ENCODE measurements at places on chromosomes 12 and 14.

GRCh38 chr12:52354200-52354599, 13.1 kb downstream of the KRT85 start:
- DNase-seq = no peak

GRCh38 chr14:33734387-33734786, 216.5 kb downstream of the EGLN3 start:
- DNase-seq = no peak

GRCh38 chr12:45363903-45364302, 148.0 kb downstream of the ANO6 start:
- DNase-seq = no peak

GRCh38 chr12:61860451-61860850, 399.8 kb upstream of the USP15 start:
- no peak for DNase-seq

- no peak for DNase-seq
These were observed 4.0 kb downstream of the ASCL4 start for GRCh38 chr12:107778383-107779025.

GRCh38 chr14:101835566-101835965, 74.1 kb downstream of the PPP2R5C start:
- no peak for DNase-seq

DNA sequence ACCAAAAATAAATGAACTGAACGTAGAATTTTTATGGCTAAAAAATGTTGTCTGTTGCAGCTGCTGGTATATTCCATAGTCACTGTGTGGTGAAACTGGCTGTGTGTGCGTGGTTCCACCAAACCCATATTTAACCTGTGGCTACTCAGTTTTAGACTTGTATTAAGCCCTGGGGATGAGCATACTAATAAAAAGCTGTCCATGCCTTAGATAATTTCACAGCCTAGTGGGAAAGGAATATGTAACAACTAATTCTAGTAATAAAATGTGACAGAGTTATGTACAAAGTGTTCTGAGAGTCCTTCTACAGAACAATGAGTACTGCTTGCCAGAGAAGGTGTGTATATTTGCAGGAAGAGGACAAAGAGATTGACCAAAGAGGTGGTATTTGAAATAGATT, 125.5 kb downstream of the TMTC3 start:
- DNase-seq = no peak

- peak; percentile 66 for DNase-seq
These were observed 1.4 kb downstream of the AKT1 start for GRCh38 chr14:104794099-104794498.

DNA sequence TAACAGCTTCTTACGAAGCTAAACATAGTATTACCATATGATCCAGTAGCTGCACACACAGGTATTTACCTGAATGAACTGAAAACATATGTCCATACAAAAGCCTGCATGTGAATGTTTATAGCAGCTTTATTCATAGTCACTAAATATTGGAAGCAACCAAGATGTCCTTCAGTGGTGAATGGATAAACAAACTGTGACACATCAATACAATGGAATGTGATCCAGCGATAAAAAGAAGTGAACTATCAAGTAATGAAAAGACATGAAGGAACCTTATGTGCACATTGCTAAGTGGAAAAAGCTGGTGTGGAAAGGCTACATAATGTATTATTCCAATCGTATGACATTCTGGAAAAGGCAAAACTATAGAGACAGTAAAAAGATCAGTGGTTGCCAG, 38.1 kb upstream of the JDP2 start:
- no peak for DNase-seq

GRCh38 chr12:60255044-60255443, 659.2 kb downstream of the SLC16A7 start:
- DNase-seq = no peak

DNA sequence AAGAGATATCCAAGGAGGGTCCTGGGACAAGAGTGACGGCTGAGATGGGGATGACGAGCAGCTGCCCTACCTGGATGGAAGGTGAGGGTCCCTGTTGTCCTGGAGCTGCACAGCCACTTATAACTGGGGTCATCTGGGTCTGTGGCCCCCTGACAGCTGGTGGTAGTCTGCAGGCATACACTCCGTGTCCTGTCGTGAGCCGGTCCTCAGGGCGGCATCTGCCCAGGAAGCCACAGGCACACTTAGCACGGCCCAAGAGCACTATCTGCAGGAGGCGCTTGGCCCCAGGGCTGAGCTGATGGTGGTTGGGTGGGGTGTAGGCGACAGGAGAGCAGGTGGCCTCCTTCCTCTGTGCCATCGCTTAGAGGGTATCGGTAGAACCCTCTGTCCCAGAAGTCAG, 248.1 kb downstream of the CACNA1C start:
- DNase-seq = no peak

- no peak for DNase-seq
These were observed 65.0 kb downstream of the CHST11 start for GRCh38 chr12:104521731-104522130.

DNA sequence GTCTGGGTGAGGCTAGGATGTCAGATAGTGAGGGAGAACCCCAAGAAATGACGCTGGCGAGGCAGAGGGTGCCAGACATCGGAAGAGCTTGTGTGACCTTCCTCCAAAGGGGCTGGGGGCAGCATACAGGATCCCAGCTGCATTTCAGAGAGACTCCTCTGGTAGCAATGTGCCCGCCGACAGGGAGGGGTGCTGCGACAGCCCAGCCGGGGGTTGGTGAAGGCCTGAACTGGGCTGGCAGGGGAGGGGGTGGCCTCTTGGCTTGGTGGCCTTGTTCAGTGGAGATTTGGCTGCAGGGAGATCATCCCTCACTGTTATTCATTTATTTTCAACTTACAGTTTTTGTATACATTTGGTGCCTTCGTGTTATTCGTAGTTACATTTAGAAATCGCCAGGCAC, 5.2 kb downstream of the TCHP start:
- no peak for DNase-seq

DNA sequence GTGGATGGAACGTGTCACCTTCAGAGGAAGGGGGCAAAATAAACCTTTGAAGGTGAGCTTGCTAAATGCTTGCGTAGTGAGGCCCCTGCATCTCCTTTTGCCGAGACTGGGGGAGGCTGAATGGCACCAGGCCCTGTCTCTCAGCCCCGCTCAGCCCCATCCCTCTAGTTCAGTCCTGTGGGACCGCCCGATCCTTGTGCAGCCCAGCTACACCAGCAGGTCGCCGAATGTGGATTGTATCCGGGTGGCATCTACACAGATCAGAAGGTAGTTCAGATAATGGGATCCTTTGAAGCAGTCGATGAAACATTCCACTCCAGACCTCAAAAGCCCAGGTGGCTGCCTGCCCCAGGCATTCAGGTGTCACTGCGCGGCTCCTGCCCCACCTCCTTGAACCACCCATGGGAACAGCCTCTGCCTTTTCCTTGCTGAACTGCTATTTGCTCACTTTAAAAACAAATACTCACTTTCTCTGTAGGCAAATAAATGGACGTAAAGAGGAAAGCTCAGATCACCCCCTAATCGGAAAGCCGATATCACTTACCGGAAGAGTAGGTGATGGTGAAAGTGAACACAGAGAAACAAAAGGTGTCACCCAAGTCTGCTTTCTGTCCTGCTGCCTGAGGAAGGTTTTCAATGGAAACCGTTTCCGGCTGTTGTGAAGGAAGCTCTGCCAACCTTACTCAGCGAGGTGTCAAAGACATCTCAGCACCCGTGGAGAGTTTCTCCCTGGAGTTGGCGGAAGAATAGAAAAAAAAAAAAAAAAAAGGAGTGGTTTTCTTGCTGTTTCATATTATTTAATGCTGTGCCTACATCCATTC, 100.3 kb upstream of the NCOR2 start:
- no peak for DNase-seq

- peak; percentile 23 for DNase-seq
These were observed 30.7 kb upstream of the ESR2 start for GRCh38 chr14:64324895-64325294.

DNA sequence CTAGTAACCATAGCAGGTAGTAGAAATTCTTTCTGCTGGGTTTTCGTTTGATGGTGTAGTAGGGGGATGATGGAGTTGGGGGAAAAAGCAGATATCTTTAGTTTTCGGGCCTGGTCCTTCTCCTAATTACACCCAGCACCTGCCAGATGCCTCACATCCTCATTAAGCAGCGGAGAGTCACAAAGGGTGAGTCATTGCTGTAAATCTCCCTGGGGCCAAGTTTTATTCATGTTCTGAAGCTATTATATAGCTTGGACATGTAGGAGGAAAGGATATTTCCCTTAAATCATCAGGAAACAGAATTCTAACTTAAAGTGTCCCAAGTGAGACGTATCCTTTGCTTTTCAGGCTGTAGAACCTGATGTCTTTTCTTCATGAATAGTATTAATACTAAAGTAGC, 4.9 kb upstream of the NECAP1 start:
- peak; percentile 72 for DNase-seq

DNA sequence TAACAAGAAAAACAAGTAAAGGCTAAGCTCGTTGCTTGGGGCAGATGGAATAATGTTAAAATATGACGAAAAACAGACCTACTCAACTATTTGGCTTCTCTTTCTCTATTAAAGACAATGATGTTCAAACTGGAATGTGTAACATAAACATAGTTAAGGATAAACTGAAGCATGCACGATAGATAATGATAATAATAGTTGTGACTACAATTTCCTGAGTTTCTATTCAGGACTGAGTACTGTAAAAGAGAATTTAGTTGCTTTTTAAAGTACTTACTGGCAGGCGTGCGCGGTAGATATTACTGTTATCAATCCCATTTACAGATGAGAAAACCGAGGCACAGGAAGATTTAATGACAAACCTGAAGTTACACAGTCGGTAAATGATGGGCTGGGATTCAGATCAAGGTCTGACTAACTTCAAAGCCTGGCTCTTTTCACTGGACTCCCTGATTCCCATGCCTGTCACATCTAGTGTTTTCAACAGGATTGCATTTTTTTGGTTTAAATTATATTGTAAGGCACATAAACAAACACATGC, 103.0 kb downstream of the CRADD start:
- no peak for DNase-seq

GRCh38 chr12:1127021-1127420, 136.0 kb downstream of the ERC1 start:
- DNase-seq = no peak

GRCh38 chr14:46147452-46147851, 504.1 kb downstream of the RPL10L start:
- DNase-seq = no peak

GRCh38 chr12:63238892-63239291, 87.9 kb upstream of the AVPR1A start:
- DNase-seq = no peak

DNA sequence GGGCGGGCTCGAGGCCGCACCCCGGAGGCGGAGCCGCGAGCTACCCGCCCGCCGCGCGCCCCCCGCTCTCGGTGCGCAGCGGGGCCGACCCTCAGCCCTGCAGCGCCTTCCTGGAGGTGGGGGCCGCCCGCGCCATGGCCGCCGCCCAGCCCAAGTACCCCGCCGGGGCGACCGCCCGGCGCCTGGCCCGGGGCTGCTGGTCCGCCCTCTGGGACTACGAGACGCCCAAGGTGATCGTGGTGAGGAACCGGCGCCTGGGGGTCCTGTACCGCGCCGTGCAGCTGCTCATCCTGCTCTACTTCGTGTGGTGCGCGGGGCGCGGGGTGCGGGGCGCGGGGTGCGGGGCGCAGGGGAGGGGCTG, at the start of gene P2RX2:
TSS of gene P2RX2 (plus strand) at position 94 of the 361 bp plus-strand sequence. CDS start at position 135, 41 bp downstream.
- DNase-seq = no peak

DNA sequence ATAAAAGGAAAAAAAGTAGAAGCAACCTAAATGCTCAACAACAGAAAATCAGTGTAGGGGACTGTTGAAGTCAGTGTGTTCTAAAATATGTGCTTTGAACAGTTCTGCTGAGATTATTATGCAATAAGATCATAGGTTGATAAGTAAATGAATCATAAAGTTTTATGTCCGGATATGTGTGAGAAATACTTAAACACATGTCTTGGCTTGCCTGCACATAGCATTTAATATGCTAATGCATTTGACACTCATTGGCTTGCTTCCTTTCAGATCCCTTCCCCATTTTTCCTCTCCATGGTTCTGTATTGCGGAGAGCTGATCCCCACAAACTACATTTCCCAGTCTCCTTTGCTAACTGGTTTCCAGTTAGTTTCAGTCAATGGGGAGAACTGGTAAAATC, 573.8 kb upstream of the TBX3 start:
- peak; percentile 87 for DNase-seq

DNA sequence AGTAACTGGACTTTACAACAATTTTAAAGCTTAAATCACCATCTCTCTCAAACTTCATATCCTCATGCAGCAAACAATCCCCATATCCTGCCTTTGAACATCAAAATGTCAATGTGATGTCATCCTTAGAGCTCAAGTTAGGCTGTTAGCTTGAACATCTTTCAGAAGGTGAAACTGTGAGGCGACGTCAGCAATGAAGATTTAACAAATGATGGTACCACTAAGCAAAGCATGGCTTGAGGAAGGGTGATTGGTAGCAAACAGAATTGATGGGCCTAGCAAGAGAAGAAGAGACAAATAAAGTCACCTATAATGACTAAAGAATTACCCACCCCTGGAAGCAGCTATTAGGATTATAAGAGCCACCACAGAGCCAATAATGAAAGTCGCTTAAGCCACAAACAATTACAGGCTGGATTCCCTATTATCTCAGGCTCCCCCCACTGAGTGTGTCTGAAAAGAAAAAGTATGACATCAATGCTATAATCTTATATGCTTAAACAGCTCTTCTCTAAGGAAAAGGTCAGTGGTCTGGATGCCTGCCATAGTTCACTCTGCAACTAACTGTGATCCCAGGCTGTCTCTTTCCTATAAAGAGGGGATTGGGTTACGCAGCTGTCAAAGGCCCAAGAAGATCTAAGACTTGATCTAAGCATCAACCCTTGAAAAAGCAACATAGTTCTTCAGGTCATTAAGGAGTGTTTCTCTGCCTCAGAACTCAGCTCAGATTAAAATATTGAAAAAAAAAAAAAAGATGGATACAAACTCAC, 18.1 kb downstream of the EGLN3 start:
- no peak for DNase-seq

GRCh38 chr12:89350630-89351488, 1.4 kb downstream of the DUSP6 start:
- DNase-seq = no peak

DNA sequence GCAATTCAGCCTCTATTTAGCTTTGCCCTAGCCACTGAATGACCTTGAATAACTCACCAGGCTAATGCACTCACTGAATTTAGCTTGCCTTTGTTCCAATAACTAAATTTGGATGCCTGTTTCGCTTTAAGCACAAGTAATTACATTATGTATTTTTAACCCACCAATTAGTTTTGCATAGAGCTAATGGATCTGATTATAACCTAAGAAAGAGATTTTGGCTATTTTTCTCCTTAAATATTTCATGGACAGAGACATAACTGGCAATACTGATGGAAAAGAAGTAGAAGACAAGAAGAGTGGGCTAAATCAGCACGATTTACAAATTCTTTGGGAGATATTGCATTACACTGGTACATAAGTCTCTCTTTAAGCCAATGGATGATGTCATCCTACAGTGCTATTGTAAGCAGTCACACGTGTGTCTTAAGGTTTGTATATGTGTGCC, 85.7 kb downstream of the AKAP6 start:
- no peak for DNase-seq

GRCh38 chr12:120905856-120906384, 1.8 kb upstream of the SPPL3 start:
- no peak for DNase-seq

DNA sequence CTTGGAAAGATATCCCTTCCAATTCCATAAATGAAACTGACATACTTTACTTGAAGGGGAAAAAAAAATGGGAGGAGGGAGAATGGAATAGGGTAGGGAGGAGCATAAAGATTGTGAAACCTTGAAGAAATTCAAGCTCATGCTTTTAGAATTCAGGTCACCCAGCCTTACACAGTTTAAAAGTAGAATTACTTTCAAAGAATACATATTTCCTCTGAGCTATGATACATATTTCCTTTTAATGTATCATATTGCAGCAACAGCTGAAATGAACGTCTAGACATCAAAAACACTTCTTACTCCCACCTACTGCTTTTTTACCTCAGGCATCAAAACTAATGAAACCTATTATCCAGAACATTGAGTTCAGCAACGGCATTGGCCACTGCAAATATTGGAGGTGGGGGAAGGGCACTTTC, 156.0 kb downstream of the MED13L start:
- DNase-seq = no peak
